ENCODE measurements at places on chromosomes 7 and 10.
A peak's percentile ranks its signal among the peaks of the same experiment; 100 is the strongest.

DNA sequence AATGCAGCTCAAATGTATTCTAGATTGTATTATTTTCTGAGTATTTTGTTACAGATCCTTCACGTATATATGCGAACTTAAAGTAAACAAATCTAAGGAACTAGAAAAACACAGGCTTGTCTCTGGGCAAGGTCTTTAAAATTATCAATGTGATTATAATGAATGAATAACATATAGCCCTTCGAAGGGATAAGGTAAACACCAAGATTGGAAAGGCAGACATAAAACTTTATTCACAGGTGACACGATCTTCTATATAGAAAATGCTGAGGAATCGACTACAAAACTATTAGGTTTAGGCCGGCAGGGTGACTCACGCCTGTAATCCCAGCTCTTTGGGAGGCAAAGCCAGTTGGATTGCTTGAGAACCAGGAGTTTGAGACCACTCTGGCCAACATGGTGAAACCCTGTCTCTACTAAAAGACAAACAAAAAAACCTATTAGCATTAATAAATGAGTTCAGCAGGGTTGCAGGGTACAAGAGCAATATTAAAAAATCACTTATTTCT lies 80.4 kb downstream of the CNNM2 start:
- no peak for DNase-seq

DNA sequence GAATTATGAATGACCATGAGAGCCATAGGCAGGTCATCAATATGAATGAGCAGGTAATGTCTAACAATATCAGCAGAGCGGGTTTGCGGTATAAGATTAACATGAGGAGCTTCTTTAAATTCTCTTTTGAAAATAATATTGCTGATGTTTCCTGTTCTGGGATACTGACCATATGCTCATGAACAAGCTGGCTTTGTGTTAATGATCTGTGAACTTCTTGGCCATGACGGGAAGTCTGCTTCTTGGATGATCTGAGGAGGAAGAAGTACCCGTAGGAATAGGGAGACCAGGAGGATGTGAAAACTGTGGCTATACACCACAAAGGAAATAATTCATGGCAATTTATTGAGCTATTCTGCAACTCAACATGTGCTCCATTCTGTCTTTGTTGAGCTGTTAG lies 38.6 kb downstream of the ITGA8 start:
- no peak for DNase-seq

- no peak for DNase-seq
These were observed 10.7 kb downstream of the C10orf90 start for GRCh38 chr10:126659750-126660149.

- no peak for DNase-seq
These were observed 573.0 kb upstream of the PCDH15 start for GRCh38 chr10:55374060-55374459.

GRCh38 chr7:17532861-17533404 lies 234.5 kb downstream of the AHR start:
- peak; percentile 96 for DNase-seq

Data from AG10803 (cell line).